ENCODE measurements at places on chromosomes 2 and 18. TPM values are rescaled to one million over a fixed set of nuclear protein-coding genes. Genes with fewer than 3 reads are reported as not detected.
A peak's percentile ranks its signal among the peaks of the same experiment; 100 is the strongest.

- H3K4me3 ChIP-seq, result no peak overlapping the region
- H3K27ac ChIP-seq, result no peak overlapping the region
- no peaks in the 10 kb centered on the region for H3K36me3 ChIP-seq
These were observed 180.8 kb downstream of the SH3BP4 start for GRCh38 chr2:235132651-235133050.

DNA sequence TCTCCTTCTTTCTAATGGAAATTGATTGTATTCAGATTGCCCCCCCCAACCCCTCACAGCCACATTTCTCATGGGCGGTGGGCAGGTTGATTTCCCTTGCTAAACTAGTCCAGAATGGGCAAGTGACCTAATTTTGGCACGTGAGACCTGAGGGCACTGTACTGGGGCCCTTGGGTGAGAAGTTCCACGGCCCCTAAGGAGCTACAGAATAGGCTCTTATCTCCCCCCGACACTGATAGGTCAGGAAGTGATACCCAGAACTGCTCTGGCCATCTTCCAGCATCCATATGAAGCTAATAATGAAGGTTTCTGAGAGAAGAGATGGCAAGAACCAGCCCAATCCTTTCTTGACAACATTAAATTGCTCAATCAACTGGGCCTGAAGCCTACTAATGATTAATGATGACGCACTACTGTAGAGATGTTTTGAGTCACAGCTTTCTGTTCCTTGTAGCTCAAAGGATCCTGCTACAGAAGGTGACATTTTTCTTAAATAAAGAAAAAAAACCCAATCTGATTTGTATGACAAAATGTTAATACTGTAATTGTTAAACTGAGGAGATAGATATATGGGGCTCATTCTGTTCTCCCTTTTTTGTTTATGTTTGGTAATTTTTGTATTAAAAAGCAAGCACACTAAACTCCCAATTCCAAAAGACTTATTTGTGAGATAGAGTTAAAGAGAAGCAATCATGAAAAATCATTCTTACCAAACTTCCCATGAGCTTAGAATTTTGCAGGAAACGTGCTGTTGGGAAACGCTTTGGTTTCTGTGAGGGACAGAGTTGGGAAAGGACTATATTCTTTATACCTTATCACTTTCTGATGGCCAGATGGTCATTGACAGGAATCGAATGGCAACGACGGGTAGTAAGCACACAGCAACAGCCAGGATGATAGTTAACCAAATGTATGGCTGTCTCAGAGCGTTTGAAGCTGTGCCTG, 28.2 kb upstream of the NARS1 start:
- H3K4me3 ChIP-seq, result no peak overlapping the region
- no peaks in the 10 kb centered on the region for H3K4me1 ChIP-seq
- peaks cover 33% of the 10 kb centered on the region for H3K36me3 ChIP-seq
- no peaks in the 10 kb centered on the region for H3K27me3 ChIP-seq
- no peak overlapping the region for H3K27ac ChIP-seq

DNA sequence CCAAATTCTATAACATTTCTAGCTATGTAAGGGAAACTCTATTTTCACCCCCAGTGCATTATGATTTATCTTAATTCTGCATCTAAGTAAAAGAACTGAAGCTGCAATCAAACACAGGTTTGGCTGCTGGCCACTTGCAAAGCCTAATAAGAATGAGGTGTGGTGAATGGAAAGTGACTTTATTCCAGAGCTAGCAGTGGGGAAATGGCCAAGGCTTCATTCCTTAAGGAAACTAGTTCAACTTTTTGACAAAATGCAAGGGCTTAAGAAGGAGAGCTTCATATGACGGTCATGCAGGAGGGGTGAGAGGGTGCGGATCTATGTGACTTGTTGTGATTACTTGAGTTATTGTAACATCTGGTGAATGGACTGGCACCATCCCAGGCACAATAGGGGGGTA, 1802.0 kb downstream of the SUCLG1 start:
- H3K27me3 ChIP-seq, result peaks cover 5% of the 10 kb centered on the region
- H3K4me3 ChIP-seq, result no peak overlapping the region
- H3K27ac ChIP-seq, result no peak overlapping the region
- H3K36me3 ChIP-seq, result no peaks in the 10 kb centered on the region

DNA sequence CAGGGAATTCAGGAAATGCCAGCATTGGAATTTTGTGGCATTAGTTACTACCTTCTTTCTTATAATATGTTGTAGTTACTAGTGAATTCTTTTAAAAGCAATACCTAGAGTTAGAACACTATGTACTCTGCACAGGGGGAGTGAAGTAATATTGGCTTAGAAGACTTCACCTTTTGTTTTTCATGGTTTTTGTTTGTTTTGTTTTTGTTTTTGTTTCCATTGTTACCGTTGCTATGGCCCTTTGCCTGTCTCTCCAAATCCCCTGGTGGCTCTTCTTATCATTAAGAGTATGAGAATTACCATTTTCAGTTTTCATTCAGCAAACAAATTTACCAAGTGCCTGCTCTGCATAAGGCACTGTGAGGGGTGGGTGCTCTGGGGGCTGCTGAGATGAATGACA, 160.1 kb downstream of the HAUS1 start:
- peaks cover 16% of the 10 kb centered on the region for H3K36me3 ChIP-seq
- peaks cover 55% of the 10 kb centered on the region for H3K4me1 ChIP-seq
- peak overlapping the region; percentile 76 for H3K27ac ChIP-seq
- H3K27me3 ChIP-seq, result no peaks in the 10 kb centered on the region
- no peak for DNase-seq

DNA sequence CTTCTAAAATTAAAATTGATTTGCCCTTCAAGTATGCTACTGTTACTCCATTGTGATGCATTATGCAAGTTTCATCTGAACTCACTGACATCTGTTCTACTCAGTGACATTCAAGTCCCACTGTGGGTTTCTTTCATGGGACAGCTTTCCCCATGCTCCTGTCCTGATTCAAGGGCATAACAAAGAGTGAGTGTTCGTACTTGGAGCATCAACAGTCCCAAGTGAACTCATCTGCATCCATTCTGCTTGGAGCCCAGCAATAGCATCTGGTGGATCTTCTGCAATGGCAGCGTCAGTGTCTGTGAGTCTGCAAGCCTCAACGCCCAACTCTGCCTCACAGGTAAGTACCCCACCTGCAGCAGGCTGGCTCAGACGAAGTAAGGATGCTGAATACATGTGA, 27.5 kb downstream of the BUB1 start:
- no peaks in the 10 kb centered on the region for H3K4me1 ChIP-seq
- H3K4me3 ChIP-seq, result no peak overlapping the region
- H3K36me3 ChIP-seq, result peaks cover 14% of the 10 kb centered on the region
- no peak overlapping the region for H3K27ac ChIP-seq
- H3K27me3 ChIP-seq, result no peaks in the 10 kb centered on the region

GRCh38 chr2:78202986-78203670, 681.0 kb upstream of the LRRTM4 start:
- H3K36me3 ChIP-seq, result no peaks in the 10 kb centered on the region
- no peak for DNase-seq
- H3K27me3 ChIP-seq, result no peaks in the 10 kb centered on the region
- H3K27ac ChIP-seq, result no peak overlapping the region

GRCh38 chr2:97758131-97758705, 44.8 kb downstream of the ZAP70 start:
- peaks cover 44% of the 10 kb centered on the region for H3K36me3 ChIP-seq
- H3K27ac ChIP-seq, result no peak overlapping the region
- H3K4me1 ChIP-seq, result no peaks in the 10 kb centered on the region
- no peaks in the 10 kb centered on the region for H3K27me3 ChIP-seq
- no peak for DNase-seq

Gene INHA
- total RNA-seq, result 1.4 TPM

Gene PMAIP1
- total RNA-seq, result 24.4 TPM

Gene SUMO1
- total RNA-seq, result 89.8 TPM

Gene IL36G
- total RNA-seq, result not detected

Data from osteocyte (in vitro differentiated cells).